Left ventricle myocardium superior (tissue), 1 donor: ENCODE measurements at places on chromosomes 6 and 20.

DNA sequence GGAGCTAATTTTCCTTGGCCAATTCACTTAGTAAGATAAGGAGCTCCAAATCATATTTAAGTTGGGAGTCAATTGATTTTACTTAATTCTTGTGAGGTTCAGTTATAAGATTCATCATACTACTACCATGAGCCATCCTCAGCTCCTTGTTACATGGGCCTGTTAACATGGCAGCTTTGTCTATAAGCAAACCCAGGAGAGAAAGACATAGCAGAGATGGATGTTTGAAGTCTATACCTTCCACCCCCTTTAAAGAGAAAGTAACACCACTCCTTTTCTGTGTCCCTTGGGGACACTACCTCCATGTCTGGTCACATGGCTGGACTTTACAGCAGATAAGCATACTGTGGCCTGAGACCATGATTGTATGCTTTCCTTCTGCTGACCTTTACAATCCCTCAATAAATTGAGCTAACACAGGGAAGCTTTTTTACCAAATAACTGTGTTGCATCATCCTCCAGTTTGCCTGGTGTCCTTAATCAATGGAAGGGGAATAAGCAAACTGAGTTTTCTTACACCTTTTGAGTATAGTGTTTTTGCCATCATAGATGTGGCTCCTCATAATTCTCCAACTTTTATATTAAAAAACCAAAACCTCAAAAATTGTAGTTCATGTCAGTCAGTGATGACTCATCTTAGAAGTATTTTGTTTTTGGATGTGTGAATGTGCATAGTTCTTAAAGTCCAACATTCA is 9.8 kb upstream of the ZNFX1 start:
- no peak for DNase-seq

- no peak for DNase-seq
Measured at GRCh38 chr6:51094271-51094670, 275.6 kb downstream of the TFAP2B start.

DNA sequence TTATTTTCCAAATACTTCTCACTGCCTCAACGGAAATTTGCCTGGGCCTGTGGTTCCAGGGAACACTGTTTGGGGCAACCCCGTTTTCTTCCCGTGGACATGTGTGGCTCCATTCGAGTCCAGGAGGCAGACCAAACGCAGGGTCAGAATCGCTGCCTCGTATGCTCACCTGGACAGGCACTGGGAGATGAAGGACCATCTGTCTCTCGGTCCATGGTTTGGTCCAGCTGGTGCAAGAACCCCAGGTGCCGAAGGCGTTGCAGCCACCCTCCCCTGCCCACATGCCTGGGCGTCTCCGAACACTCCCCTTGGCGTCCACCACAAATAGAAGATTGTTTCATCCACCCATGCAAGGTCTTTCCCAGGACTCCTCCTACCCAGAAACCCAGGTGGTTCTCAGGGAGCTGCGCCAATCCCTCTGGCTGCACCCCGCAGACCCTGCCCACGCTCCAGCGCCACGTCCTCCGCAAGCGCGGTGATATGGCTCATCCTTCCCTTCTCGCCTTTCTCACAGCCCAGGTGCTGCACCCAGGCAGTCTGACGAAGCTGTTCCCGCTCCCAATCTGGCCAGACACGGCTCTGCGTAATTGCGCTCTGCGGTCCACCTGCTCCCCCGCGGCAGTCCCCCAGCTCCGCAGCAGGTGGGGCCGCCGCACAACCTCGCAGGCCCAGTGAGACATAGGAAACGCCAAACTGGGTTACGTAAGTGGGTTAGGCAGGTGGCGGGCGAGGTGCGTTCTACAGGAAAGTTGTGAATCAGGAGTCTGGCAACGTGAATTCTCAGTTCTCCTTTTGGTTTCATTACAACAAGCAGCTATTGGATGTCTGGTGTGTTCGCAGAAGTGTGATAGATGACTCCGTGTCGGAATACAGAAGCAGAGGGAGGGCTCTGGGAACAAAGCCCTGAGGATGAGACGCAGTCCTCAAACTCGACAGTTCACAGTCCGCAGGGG is 146.2 kb upstream of the ECI2 start:
- peak; percentile 62 for DNase-seq

GRCh38 chr20:52209154-52209571 is 17.6 kb upstream of the ZFP64 start:
- no peak for DNase-seq

DNA sequence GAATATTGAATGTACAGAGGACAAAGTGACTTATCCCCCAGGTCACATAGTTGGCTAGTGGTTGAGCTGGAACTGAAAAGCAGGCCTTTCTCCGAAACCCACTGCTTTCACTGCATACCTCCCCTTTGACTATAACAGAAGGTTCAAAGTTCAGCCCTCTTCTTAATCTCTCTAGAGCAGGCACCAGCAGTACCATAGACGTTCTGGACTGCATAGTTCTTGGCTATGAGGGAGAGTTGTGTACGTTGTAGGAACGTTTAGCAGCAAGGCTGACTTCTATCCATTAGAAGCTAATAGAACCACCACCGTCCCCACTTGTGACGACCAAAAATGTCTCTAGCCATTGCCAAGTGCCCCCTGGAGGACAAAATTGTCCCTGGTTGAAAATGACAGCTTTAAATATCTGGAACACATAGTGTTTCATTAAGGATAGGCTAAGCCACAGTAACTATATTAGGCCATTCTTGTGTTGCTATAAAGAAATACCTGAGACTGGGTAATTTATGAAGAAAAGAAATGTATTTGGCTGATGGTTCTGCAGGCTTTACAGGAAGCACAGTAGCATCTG is 123.8 kb upstream of the MTHFD1L start:
- no peak for DNase-seq

DNA sequence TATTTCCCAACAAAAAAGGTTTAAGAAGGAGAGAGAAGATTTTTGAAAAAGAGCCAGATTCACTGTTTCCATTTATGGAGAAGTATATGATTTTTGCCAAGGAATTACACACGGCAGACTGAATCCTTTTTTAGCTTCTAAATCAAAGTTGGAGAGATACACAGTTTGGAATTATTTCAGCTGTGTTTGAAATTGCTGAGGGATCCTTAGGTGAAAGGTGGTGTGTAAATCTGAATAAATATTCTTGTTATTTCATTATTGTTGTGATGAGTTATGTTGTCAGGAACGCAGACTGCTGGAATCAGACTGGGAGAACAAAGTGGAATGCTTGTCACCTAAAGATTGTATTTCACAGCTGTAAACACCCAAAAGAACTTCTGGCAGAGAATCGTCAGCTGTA is 168.5 kb upstream of the AKIRIN2 start:
- DNase-seq: no peak

DNA sequence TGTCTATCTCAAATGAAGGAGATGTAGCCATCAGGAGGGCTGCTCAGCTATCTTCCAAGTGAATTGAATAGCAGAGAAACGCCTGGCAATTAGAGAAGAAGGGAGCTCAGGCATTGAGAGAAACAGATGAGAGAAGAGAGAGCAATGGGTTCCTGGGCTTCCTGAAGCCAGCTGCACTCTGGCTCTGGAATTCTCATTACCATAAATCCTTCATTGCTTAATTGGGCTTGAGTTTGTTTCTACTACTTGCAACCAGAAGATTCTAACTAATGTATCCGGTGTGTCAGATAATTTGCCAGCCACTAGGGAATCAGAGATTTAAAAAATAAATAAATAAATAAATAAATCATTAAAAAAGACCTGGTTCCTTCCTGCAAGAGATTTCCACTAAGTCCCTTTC is 25.0 kb upstream of the CDKAL1 start:
- DNase-seq: no peak

DNA sequence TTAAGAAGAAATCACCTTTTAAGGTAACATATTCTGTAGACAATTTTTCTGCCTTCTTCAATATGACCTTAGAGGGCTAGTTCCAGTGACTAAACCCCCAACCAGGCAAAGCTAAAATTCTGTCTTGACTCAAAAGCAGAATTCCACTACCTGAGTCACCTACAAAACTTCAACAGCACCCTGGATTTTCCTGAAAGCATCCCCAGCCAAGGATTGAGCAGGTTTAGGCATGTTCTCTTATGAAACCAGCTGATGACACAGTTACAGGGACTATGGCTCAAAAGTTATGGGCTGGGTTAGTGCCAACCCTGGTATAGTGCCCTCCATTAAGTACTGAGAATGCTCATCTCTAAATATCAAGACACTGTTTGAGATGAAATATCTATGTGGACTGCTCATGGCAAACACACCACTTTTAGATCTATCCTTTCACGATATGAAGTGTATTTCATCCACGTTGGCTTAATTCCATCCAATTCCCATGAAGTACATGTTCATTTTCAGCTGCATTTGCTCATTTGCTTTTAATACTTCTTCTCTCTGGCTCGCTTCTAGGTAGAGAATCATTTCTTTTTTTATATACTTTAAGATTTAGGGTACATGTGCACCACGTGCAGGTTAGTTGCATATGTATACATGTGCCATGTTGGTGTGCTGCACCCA is 53.6 kb upstream of the TNFAIP3 start:
- DNase-seq: no peak

GRCh38 chr6:109526905-109527628 is 44.0 kb upstream of the ZBTB24 start:
- DNase-seq: no peak

DNA sequence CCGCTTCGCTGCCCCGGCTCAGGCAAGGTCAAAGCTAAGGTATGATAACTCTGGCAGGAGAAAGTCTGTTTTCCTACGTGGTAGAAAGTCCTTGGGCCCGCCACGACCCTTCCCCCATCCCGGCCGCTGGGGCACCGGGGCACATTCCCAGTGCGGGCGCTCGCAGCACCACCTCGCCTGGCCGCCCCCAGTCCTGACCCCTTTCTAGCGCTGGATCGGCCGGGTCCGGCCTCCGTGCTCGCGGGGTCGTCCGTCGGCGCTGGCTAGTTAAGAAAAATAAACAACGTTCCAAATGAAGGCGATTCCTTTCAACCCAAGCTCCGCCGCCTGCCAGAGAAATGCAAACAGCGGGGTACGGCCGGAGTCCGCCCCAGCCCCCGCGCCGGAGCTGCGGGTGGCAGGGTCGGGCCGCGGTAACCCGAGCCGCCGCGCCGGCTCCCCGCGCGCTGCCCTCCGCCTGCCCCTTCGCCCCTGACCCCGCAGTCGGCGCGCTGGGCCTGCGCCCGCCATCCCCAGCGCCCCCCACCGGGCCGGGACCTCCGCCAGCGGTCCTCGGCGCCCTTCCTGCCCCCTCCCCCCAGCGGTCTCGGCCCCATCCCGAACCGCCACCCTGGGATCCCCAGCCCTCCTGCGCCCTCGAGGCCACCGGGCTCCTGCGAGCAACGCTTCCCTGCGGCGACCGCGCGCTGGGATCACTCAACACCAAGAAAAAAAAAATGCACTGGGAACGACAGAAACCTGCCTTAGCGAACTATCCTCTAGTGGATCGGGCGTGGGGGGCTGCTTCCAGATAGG is 37.6 kb downstream of the NCR2 start:
- no peak for DNase-seq

DNA sequence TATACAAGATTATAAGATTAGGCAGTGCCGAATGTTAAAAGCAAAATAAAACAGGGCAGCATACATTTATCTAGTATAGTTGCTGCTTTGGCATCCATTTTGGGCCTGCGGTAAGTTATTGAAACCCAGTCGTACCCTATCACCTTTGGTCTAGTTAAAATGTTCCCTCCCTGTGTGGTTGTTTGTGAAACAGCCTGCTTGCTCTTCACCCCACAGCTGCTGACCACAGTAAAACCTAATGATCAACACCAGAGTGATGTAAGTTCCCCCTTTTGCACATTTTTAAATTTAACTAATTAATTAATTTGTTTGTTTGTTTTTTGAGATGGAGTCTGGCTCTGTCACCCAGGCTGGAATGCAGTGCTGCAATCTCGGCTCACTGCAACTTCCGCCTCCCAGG is 50.3 kb upstream of the TXNDC5 start:
- no peak for DNase-seq

GRCh38 chr6:148840256-148840655 is 93.4 kb downstream of the UST start:
- DNase-seq: no peak

DNA sequence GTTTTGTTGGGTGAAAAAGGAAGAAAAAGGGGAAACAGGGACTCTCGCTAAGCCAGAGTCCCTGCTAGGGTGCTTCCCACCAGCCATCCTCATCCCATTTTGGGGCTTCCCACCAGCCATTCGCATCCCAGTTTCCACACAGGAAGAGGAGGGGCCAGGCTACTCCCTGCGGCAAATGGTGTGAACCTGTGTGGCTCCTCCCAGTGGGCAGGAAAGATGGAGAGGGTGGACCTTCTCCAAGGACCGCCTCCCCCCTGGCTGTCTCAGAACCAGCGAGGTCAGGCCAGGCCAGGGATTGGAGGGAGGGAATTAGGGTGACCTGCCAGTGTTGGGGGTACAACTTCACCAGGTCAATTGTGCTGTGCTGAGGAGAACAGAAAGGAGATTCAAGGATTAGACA is 326.9 kb downstream of the PACRG start:
- DNase-seq: no peak

- peak; percentile 62 for DNase-seq
Measured at GRCh38 chr20:21102603-21103311, 3.4 kb downstream of the LINC00237 start.

DNA sequence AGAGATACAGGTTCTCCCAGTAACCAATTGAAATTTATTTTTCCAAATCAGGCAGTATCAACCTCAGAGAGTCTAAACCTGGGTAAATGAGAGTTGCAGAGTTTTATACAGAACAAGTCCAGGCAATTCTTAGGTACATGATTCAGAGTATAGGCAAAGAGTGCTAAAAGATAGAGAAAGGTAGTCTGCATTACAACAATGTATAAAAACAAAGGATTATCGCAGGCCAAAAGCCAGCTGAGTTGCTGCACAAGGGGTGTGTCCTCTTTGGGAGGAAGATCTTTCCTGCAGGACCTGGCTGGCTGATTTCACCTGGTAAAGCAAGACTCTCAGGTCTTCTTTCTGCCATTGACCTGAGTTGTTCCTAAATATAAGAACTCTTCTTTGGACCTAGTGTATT is 48.9 kb upstream of the ECHDC1 start:
- DNase-seq: no peak

GRCh38 chr6:133532908-133533307 is 291.8 kb downstream of the EYA4 start:
- no peak for DNase-seq

DNA sequence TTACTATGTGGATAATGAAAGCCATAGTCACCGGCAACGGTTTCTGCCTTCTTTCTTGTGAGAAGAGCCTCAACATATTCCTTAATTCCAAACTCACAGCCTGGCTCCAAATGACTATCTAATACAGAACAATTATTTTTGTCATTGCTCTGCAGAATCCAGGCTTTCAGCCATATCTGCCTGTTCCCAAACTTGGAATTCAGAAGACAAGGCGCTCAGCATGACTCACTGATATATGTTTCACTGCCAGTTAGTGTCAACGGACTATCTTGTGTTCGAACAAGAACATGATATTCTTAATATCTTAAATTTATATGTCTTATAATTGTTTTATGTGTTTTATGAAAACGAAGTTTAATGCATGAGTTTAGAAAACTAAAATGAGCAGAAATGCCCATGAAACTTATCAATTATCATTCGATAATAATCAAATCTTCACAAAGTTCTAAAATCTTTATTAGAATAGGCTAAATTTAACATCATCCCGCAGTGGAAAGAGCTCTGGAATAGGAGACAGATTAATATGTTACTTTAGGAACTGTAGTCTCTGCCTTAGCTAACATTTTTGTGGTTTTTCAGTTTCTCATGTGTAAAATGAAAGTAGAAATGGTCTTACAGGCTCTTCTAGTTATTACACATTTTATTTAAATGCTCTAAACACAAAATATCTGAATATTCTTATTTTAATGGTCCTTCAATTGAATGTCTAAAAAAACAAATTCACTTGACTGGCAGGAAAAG is 669.3 kb upstream of the GJE1 start:
- DNase-seq: no peak
